ENCODE measurements at places on chromosomes 2 and 18.

DNA sequence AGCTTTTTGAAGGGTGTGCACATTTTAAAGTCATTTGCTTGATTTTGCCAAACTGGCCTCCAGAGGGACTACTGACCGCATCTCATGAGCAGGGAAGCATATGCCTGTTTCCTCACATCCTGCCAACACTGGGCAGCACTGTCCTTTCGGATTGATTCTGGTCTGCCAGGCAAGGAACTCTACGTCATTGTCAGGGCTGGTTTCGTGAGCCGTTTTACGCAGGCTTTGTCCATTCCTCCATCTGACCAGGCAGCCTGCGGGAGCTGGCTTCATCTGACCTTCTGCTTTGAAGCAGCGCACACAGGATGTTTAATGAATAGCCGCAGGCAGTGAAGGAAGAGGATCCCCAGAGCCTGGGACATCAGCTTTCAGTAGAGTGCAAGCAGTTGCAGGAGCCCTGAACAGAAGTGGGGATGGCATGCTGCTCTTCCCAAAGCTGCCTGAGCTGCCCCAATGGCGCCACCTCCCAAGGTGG lies 46.3 kb upstream of the SEMA4C start:
- no peak for DNase-seq

DNA sequence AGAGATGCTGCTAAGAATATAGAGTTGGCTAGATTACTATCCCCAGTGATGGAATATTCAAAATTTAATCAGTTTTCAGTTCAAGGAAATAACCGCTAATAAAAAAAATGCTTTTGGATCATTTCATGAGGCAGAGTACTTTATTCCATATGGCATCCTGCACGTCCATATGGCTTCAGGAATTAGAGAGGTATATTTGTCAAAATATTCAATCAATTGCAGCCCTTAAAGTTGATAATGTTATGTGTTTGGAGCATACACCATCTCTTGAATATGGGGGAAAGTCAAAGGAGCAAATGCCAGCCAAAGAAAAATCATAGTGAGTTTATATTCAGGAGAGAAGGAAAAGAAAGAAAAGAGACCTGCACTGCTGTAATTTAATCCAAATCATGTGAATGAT lies 266.4 kb downstream of the TMEM182 start:
- DNase-seq = no peak

DNA sequence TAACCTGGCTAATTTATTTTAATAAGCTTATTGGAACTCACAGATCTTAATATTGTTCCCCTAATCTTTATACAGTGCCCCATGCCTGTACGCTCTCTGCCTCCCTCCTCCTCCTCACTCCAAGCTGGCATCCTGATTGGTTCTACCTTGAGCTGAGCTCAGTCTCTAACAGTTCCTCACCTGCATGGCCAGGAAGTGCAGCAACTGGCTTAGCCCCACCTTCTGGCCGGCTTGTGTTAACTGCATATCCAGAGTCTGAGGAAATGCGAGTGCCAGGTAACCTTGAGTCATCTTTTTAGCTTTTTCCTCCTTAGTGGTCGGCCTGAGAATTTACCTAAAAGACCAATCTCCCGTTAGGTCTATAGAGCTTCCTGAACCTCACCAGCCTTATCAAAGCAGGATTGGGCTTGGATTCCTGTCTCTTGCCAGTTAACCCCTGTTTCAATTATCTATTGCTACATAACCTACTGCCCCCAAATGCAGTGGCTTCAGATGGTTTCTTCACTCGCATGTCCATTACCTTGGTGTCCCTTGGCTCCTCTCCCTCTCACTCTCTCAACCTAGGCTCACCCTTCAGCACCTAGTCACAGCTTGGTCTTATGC lies 89.5 kb upstream of the STK39 start:
- DNase-seq = no peak

- no peak for DNase-seq
Observed at GRCh38 chr2:241877197-241877685, 7.7 kb downstream of the RTP5 start.

DNA sequence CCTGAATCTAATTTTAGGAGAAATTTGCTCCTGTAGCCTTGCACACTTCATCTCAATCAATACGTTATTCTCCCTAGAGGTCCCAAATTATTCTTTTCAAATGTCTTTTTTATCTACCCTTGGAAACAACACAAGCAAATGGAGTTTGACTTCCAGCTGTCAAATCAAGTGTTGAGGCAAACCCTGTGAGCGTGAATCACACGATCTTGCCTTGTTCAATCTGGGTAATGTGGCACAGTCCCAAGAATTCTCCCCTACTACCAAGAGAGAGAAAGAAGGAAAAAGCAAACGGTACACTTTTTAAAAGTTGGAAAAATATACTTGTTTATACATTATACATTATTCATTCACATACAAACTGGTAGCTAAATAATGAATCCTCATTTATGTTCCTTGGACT lies 2035.3 kb upstream of the CELF4 start:
- DNase-seq = no peak

GRCh38 chr2:169895294-169895985 lies 68.2 kb downstream of the UBR3 start:
- DNase-seq = no peak

- DNase-seq = no peak
Observed at GRCh38 chr2:197435598-197436420, 981 bp upstream of the SF3B1 start.

- no peak for DNase-seq
Observed at GRCh38 chr18:49817947-49818346, 4.6 kb upstream of the ACAA2 start.

- DNase-seq = no peak
Observed at GRCh38 chr2:101752716-101753616, 55.5 kb downstream of the MAP4K4 start.

DNA sequence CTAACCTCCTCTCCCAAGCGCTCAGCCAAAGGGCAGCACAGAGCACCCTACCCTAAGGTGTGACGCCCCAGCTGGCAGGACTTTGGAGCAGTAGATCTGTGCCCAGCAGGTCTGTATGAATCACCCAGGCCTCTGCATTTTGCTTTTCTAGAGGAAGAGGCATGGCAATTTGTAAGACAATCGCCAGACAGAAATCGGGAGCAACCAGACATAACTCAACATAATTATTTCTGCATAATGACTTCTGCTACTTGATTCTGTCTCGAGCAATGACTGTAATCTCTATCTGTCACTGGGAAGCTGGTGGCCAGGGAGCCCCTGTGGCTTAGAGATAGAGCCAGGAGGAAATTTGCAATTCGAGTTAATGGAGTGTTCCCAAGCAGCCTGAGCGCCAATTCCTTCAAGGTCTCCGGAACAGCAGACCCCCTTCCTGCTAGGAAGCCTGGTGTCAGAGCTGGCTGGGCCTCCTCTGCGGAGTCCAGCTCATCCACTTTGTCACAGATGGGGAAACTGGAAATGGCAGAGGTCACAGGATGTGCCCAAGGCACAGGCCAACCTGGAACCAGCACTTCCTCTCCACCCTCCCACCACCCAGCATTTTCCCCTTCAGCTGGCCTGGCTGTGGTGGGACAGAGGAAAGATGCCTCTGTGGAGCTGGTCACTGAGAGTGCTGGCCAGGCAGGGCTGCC lies 55.0 kb downstream of the ODC1 start:
- DNase-seq = no peak

DNA sequence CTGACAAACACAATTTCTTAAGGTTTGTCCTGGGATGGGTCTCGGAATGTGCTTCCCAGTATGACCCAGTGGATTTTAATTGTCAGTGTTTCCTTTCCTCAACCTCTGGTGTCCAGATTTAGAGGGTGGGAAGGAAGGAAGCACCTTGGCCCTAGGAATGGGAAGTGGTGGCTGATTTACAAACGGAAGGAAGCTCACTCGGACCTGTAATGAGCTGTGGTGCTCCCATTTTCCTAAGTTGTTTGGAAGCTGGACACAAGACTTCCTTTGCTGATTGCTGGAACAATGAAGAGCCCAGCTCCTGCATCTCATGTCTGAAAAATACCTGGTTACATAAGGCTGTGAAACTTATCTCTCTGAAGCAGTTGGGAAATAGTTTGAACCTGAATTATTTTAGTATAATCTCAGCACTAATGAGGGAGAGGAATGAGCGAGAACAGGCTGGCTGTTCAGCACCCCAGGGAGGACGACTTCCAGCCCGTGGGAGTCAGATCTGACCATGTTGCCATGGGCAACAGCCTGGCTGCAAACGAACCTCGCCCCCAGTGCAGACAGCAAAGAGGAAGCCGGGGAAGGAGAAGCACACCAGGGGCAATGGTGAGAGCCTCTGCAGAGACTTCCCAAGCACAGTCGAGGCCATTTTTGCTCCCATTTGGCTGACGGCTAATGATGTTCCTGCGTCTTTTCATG lies 74.4 kb upstream of the ASB18 start:
- no peak for DNase-seq

DNA sequence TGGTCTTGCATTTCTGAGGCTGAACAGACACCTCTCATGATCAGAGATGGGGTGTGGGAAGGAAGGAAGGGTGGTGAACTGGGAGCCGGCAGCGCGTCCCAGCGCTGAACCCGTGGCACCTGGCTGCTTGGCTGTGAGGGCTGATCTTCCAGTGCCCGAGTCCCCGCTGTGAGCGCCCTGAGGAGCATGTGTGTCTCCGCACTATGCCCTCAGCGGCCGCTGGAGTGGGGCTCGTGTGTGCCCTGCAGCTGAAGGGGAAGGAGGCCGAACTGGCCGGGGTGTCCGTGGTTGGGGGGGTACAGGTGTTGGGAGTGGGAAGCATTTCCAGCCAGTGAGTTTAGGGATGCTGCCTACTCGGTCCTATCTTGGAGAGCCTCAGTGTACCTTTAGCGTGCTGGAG lies 82.2 kb downstream of the LDLRAD4 start:
- no peak for DNase-seq

GRCh38 chr2:236928380-236929037 lies 157.2 kb upstream of the COPS8 start:
- DNase-seq = no peak

DNA sequence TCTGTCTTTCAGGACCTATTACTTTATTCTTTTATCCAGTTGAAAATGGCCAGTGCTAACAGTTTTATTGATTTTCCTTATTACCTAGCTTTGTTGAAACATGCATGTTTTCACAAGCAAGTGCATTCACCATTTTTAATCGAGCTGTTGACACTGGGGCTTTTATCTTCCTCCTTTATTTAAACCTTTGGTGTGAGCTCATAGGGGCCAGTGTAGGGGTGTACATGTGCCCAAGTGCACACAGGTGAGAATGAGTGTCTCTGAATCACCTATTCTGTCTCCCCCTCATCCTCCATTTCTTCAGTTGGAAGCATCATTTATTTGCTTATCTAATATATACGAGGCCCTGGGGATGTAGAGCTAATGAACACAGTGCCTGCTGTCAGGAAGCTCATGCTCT lies 199.1 kb downstream of the PRKCE start:
- DNase-seq = no peak

DNA sequence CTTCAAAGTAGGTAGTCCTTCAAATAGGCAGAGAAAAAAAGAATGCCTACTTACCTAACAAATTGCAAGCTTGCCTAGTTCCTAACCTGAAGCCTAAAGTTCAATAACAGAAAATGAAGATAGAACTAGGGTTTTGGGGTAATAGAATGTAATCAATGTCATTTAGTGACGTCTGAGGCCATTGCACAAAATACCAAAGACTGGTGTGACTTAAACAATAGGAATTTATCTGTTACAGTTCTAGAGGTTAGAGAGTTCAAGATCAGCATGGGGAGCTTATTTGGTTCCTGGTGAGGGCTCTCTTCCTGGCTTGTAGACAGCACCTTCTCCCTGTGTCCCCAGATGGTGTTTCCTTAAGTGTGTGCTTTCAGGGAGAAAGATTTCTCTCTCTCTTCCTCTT lies 4.7 kb upstream of the NPC1 start:
- no peak for DNase-seq

GRCh38 chr18:62001396-62001795 lies 108.6 kb upstream of the RNF152 start:
- no peak for DNase-seq

DNA sequence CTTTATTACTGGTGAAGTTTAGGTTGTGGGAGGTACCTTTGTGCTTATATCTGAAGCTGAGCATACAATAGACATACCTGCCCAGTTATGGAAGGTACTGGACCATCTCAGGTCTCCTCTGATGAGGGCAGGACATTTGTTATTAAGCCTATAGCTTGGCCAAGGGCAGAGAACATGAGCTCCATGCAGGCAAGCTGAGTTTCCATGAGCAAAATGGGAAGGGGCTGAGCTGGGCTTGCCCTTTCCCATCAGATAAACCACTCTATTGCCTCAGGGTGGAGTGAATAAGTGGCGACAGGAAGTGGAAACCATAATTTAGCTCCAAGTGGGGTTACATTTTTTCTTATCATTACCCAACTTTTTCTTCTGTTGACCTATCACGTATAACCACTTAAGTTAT lies 39.9 kb upstream of the EML6 start:
- no peak for DNase-seq

DNA sequence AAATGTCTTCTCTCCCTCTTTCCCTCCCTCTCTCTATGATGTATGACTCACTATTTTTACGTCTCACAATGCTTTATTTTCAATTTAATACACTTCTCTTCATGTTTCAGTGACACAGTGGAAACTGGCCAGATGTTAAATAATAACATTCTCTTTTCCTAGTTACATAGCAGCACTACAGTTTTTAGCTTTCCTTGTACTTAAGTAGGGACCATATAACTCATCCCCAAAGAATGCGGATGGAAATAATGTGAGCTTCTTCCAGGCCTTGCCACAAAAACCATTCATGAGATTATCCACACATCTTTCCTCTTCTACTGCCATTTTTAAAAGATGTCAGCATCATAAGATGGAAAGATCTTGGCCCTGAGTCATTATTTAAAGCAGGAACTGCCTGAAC lies 789.4 kb downstream of the LRP1B start:
- peak; percentile 78 for DNase-seq

- no peak for DNase-seq
Observed at GRCh38 chr2:132798341-132798740, 128.3 kb upstream of the LYPD1 start.

- no peak for DNase-seq
Observed at GRCh38 chr2:48459921-48460320, 70.0 kb upstream of the STON1 start.

DNA sequence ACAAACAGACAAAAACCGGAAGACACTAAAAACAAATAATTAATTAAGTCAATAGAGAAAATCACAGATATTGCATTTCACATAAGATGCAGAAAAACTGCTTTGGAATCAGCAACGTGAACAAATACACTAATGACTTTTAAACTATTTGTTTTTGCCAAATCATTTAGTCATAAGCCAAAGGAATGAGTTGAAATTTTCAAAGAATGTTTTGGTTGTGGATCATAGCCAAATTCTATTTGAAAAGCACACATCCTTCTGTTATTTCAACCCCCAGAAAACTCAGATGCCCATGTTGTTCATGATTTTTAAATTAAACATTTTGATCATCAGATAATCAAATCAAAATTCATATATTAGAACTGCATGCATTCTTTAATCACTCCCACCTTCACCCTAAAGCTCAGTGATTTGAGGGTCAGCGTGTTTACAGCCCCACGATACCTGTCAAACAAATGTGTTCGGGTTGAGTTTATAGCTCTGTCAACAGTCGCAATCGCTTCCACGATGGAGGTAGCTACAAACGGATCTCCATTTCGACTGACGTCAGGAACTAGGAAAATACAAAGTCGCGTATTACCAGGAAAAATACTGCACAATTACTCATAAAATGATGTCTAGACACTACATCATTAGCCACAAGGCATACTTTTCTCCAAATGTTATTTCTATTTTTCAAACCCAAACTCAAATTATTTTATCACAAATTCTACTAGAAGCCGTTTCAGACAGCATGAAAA lies 90.2 kb downstream of the PXDN start:
- DNase-seq = peak; percentile 59

GRCh38 chr2:45849491-45850283 lies 198.2 kb downstream of the PRKCE start:
- no peak for DNase-seq

- DNase-seq = no peak
Observed at GRCh38 chr2:10774394-10774793, 38.2 kb downstream of the PDIA6 start.

GRCh38 chr2:102110596-102111334 lies 31.8 kb upstream of the IL1R1 start:
- no peak for DNase-seq

Measured in HS-27A (cell line).